Stimulated activated CD4-positive, alpha-beta T cell treated with anti-CD3 and anti-CD28 coated beads, Interleukin-12 subunit alpha, Interleukin-12 subunit beta, amount 100 ng/mL, for 48 hours (primary cell): ENCODE measurements at places on chromosomes 4 and X.

DNA sequence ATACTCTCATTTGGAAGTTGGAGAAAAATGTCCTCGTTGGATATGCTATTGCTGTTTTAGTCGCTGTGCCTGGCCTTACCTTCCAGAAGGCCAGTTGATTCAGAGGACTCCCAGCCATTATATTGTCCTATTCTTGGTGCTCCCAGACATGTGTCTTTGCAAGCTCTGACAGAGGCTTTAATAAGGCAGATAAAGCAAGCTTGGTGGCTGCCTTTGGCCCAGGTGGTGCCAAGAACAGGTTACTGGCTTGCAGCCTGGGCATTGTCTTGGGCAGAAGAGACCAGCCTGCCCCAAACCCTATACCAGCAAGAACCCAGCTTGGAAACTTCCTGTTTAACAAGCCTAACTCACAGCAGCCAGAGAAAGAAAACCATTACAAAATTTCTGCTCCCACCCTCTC lies 16.9 kb downstream of the RAI2 start:
- DNase-seq, result no peak

GRCh38 chrX:41047878-41048534 lies 37.2 kb upstream of the USP9X start:
- DNase-seq, result no peak

- no peak for DNase-seq
Measured at GRCh38 chr4:140926672-140927071, 170.5 kb upstream of the TBC1D9 start.

- no peak for DNase-seq
Measured at GRCh38 chr4:19577097-19577496, 674.6 kb upstream of the SLIT2 start.

DNA sequence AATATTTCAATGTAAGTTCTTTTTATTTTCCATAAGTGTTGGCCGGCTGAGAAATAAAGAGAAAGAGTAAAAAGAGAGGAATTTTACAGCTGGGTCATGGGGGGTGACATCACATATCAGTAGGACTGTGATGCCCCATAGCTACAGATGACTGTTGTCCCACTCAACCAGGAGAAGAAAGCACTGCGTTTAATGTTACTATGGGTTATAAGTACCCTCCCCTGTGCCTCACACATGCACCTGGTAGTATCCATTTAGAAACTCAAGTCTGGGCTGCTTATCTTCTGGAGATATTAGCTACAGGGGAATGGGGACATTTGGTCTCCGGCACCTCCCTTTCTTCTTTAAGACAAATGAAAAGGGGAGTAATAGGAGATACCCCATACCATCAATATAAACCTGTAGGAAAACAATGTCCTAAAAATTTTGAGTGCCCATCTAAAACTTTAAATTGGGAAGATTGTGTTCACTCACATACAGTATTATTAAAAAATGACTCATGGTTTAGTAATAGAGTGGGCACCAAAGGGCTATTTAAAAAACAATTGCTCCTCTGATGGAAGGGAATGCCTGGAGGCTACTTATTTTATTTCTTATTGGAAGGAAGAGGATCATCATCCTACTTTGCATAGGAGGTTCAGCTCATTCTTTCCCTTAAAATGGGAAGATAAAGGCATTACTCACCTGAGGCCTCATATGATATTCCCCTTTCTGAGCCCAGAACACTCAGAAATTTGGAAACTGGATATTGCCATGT lies 18.2 kb downstream of the UGT2B11 start:
- no peak for DNase-seq

DNA sequence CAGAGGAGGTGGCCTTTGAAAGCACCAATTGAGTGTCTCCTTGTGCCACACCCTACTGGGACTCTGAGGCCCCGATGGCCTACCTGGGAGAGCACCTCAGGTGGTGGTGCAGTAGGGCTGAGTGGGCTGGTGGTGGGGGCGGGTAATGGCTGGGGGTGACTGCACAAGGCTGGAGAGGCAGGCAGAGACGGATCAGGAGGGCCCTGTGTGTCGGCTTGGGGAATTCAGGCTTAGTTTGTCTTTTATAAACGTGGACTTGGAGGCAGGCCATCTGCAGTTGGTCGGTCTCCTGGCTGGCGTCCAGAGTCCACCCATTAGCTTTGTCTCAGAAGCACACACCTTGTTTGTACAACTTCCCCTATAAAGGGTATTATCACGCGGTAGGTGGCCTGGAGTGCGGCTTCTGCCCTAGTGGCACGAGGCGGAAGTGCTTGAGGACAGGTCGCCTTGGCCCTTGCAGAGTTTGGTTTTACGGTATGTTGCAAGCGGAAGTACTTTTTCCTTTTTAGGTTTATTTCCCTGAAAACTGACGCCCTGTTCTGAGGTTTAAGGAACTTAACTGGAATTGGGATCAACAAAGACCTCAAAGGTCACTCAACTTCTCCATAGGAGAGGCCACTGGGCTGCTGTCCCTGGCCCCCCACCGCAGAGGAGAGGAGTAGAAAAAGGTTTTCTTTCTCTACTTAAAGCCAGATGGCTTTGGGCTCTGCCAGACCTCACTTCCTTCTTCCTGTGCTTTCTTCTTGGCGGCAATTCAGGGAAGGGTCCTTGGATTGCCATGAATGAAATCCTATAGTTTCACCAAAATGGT lies 8.0 kb downstream of the TBC1D14 start:
- DNase-seq, result peak; percentile 35

DNA sequence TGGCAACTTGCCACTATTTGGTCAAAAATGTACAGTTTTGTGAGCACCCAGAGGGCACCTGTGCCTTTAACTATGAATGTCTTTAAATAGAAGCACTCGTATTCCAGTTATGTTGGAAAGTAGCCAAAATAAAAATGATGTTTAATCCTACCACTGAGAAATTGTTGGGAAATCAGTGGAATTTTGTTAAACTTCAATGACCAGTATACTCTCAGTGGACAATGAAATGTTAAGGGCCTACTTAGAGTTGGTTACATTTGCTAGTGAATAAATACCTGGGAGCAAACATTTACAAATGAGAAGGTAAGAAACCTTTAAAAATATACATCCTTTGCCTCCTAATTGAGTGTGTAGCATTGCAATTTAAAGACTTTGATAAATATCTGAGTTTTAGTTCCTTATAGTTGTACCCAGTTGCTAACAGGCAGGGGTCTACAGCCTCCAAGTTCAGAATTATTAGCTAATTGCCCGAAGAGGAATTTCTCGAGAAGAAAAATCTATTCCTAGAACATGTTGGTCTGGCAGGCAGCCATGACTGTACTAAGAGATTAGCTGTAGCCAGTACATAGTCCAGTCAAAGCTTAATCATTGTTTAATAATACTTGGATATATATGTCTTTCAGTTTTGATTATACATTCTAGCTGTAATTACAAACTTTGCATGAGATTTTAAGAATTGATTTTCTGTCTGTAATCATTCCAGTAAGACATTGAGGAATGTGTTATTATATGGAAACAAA lies 93.2 kb downstream of the IL1RAPL2 start:
- DNase-seq, result no peak

GRCh38 chrX:132214518-132214917 lies 4.7 kb downstream of the RAP2C start:
- DNase-seq, result no peak

GRCh38 chr4:71006203-71006907 lies 12.9 kb downstream of the DCK start:
- DNase-seq, result no peak
